ENCODE measurements at places on chromosomes 6 and 20.

- peaks cover 2% of the 10 kb centered on the region for H3K4me1 ChIP-seq
- no peak overlapping the region for H3K27ac ChIP-seq
- no peak overlapping the region for H3K4me3 ChIP-seq
- H3K27me3 ChIP-seq: no peaks in the 10 kb centered on the region
Measured at GRCh38 chr6:83867527-83868161, 8.2 kb downstream of the CYB5R4 start.

DNA sequence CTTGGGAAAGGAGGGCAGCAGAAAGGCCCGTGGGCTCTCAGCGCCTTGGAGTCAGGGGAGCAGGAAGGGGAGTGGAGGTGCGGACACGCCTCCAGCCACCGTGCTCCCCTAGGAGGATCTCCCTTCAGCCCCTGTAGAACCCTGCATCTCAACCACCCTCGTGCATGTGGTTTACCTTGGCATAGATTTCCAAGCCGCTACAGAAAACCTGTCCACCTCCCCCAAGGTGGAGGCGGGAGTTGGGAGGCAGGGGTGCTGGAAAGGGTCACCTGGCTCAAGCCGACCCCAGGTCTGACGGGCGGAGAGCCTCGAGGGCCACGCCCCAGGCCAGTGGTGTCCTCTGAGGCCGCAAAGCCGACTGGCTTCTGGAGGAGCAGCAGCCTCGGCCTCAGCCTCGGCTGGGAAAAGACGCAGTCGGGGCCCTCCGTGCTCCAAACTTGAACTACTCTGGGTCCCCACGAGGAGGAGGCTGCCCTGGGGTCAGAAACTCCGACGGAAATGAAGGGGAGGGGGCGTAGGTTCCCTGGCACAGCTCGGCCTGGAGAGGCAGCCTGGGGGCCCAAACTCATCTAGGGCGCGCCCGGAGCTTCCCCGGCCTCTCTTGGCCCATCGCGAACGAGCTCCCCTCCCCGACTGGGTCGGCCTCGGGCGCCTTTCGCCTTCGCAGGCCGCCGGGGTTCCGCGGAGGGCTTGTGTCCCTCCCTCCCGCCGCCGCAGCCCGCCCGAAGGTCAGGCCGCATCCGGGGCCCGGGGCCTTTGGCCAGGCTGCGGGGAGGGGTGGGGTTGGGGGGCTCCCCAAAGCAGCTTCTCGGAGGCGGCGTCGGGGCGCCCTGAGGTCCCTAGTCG, 6.3 kb upstream of the FOXF2 start:
- H3K27me3 ChIP-seq: peaks cover 95% of the 10 kb centered on the region
- H3K27ac ChIP-seq: no peak overlapping the region
- H3K36me3 ChIP-seq: no peaks in the 10 kb centered on the region
- H3K4me3 ChIP-seq: no peak overlapping the region

GRCh38 chr6:152353440-152353839, 283.7 kb downstream of the SYNE1 start:
- no peak overlapping the region for H3K27ac ChIP-seq
- H3K4me1 ChIP-seq: no peaks in the 10 kb centered on the region
- no peak for DNase-seq
- H3K36me3 ChIP-seq: peaks cover 77% of the 10 kb centered on the region
- H3K4me3 ChIP-seq: no peak overlapping the region

GRCh38 chr6:166545156-166546034, 41.1 kb downstream of the RAMACL start:
- no peak overlapping the region for H3K27ac ChIP-seq
- DNase-seq: no peak
- H3K27me3 ChIP-seq: no peaks in the 10 kb centered on the region
- H3K4me3 ChIP-seq: no peak overlapping the region
- peaks cover 28% of the 10 kb centered on the region for H3K4me1 ChIP-seq

GRCh38 chr20:41505184-41505583, 113.0 kb downstream of the CHD6 start:
- peaks cover 8% of the 10 kb centered on the region for H3K4me1 ChIP-seq
- no peak overlapping the region for H3K4me3 ChIP-seq
- DNase-seq: no peak
- no peaks in the 10 kb centered on the region for H3K27me3 ChIP-seq
- peaks cover 22% of the 10 kb centered on the region for H3K36me3 ChIP-seq

DNA sequence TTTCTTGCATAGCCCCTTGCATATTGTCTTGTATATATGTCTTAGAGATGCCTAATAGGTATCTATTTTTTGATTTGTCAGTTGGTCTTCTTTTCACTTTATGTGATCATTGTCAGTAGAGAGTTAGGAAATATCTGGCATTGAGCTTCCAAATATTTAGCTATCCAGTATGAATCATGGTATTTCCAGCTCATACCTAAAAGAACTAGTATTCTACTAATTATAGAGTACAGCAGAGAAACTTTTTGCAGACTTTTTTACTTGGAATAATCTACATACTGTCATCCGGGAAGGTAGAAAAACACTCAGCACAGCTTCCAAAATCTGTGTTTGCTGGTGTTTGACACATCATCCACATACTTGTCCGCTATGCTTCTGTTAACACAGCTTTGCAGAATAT, 156.4 kb upstream of the HTR1E start:
- H3K27ac ChIP-seq: no peak overlapping the region
- H3K4me3 ChIP-seq: no peak overlapping the region
- H3K4me1 ChIP-seq: no peaks in the 10 kb centered on the region
- DNase-seq: no peak

Measured in SK-N-SH (cell line).